ENCODE measurements at places on chromosomes 1 and 21.

DNA sequence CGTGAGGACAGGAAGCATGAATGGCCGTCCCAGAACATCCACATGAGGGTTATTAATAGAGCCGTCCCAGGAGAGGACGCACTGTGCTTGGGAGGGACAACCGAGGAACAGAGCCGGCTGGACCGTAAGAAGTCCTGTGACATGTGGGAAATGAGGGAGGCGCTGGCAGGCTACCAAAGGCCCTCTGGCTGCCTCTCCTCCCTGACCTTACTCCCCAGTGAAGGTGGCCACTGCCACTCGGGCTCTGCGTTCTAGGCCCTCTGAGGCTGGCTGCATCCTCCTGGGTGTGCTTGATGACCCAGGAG lies 15.5 kb upstream of the NPPB start:
- DNase-seq: no peak

- peak; percentile 39 for DNase-seq
These were observed 16.9 kb downstream of the MTARC1 start for GRCh38 chr1:220803401-220804201.

DNA sequence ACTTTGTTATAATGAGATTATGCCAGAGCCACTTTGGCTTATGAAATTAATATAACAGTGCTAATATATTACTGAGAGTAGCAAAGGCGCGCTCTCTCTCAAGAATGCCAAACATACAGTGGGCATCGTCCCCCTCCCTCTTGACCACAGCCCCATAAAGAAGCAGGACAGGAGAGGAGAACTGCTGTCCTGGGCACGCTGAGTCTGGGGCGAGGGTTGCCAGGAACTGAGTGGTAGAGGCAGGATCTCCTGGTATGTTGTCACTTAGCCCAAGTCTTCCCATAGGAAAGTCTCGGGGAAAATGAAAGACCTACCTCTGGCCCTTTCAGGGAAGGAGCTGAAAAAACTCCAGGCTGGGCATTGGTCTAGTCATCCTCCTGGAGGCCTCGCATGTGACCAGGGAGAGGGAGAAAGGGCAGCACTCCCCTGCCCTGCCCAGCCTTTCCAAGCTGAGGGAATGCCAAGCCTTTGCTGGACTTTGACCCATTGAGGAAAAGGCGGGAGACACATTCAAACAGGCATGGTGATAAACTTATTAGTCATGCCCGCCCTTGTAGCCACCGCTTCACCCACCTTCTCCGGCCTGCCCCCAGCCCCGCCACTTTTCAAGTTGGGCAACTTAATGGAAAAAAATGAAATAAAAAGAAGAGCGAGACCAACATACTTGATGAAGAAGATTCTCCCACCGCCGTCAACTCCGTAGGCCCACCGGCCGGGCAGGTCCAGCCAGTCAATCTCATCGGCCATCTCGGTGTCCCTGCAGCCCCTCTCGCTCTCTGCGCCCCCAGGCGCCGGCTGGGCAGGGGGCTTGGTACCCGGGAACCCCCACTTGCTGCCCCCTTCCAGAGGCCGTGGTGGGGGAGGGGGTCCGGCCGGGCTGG lies 17.4 kb upstream of the PLEKHA6 start:
- no peak for DNase-seq

- DNase-seq: no peak
These were observed 7.1 kb upstream of the TNR start for GRCh38 chr1:175750366-175751071.

DNA sequence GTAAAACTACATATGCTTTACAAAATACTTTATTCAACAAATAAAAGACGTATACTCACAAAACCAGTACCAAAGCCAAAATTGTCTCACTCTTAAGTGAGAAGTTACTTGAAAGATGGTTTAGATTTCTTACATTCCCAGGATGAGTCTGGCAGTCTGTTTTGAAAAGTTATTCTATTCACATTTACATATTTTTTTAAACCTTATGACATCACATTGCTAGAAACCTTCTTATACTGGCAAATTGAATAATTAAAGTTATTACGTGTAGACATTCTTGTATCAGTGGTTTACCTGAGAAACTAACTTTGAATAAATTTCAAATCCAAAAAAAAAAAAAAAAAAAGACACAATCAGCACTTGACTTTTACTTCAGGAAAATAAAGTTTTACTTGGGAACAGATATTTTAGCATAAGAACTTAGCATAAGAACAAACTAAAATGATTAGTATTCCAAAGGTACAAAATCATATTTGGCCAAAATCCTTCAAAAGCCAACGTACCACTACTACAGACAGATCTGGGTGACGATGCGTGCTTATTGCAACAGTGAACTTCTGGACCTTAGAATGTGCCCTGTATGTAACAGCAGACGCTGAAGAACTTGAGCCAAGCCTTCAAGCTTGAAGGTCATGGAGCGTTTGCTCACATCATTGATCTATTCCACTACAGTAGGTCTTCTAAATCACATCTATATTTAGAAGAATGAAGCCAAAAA lies 2.5 kb downstream of the CDC42BPA start:
- DNase-seq: no peak

DNA sequence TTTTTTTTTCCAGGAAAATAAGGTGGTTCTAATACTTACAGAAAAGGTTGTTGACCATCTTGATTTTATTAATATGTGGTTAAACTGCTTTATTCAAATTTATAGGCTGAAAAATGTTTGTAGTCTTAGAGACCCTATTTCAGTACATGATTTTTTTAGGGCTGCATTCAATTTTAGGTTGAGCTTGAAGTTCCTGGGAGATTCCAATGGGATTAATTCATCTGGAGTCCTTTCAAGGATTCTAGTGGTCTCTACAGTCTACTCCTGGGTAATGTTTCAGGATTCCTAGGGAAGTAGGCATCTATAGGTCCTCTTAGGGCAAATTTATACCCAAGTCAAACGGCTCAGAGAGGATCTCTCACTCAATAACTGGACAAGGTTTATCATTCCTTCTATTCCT lies 126.7 kb downstream of the HMCN1 start:
- DNase-seq: no peak

- DNase-seq: no peak
These were observed 42.7 kb downstream of the HUNK start for GRCh38 chr21:31915566-31915965.

DNA sequence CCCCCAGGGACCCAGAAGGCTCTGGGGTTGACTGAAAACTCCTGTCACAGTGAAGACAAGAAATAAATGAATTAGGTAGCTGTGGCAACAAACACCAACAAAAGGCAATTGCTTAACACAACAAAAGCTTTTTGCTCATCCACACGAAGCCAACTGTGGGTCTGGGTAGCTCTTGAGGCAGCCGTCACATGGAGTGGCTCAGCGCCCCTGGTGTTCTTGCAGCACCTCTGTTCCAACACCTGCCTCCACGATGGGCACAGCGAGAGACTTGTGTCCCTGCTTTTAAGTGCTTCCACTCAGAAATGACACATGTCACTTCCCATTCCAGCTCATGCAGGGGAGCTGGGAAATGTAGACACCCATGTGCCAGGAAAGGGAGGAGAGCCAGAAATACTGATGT lies 364.5 kb upstream of the DUSP10 start:
- DNase-seq: no peak

- no peak for DNase-seq
These were observed 100.7 kb downstream of the MTR start for GRCh38 chr1:236895665-236896387.

GRCh38 chr1:222109836-222110235 lies 367.9 kb upstream of the DUSP10 start:
- DNase-seq: no peak

DNA sequence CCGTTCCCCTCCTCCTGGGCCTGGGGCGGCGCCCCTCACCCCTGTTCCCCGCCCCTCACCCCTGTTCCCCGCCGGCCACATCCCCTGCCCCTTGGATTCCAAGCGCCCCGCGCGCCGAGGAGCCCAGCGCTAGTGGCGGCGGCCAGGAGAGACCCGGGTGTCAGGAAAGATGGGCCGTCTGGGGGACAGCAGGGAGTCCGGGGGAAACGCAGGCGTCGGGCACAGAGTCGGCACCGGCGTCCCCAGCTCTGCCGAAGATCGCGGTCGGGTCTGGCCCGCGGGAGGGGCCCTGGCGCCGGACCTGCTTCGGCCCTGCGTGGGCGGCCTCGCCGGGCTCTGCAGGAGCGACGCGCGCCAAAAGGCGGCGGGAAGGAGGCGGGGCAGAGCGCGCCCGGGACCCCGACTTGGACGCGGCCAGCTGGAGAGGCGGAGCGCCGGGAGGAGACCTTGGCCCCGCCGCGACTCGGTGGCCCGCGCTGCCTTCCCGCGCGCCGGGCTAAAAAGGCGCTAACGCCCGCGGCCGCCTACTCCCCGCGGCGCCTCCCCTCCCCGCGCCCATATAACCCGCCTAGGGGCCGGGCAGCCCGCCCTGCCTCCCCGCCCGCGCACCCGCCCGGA lies at the start of gene TP73:
Gene TP73, plus strand, starts transcription at position 587 of the 618 bp plus-strand sequence. CDS start 29,850 bp downstream, outside the sequence.
- no peak for DNase-seq

DNA sequence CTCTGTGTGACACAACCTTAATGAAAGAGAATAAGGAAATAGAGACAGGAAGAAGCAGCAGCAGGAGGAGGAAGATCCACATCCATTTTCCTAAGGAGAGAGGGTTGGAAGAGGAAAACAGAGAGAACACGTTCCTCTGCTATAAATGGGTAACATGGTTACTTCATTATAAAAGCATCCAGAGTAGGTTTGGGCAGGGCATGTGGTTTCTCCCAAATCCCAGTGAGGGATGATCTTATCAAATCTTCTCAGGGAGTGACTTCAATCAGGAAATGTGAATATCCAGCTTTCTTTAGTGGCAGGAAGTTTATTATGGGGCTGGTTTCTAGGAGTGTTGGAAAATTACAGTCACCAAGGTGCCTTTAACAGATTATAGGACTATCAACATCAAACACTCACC lies 11.1 kb downstream of the CYP2J2 start:
- no peak for DNase-seq

DNA sequence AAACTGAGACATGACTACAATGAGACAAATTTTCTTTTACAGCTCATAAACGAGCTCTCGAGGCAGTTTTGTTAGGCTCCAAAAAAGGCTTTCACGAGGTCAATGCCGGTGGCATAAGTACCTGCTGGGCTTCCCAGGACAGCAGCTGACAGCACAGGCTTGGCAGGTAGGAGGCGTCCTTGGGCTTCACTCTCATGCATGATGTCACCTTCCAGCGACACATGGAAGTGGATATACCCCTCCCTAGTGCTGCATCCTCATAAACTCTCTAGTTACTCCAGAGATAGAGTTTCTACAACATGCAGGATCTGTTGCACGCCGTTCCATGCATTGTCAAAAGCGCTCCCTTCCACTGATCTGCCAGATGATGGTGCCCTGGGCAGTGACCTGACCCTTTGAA lies 112.5 kb upstream of the PAXBP1 start:
- DNase-seq: no peak

DNA sequence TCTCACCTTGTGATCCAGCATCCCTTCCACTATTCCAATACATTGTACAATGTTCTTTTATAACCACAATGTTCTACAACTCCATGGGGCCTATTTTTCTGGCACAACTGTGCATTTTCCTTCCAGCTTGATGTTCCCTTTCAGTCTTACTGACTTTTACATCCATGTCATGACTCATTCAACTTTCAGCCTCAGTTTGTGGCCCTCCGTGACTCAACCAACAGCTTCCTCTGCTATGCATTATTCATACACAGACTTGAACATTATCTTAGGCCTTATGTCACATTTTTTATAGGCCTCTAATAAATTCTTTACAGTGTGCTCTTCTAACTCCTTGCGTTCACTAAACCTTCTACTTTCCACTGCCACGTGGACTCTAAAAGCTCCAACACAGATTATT lies 119.4 kb upstream of the PRMT6 start:
- DNase-seq: peak; percentile 43

GRCh38 chr1:246689409-246690008 lies 34.7 kb upstream of the SCCPDH start:
- peak; percentile 97 for DNase-seq

- DNase-seq: no peak
These were observed 54.3 kb downstream of the KCNK1 start for GRCh38 chr1:233668146-233668724.

DNA sequence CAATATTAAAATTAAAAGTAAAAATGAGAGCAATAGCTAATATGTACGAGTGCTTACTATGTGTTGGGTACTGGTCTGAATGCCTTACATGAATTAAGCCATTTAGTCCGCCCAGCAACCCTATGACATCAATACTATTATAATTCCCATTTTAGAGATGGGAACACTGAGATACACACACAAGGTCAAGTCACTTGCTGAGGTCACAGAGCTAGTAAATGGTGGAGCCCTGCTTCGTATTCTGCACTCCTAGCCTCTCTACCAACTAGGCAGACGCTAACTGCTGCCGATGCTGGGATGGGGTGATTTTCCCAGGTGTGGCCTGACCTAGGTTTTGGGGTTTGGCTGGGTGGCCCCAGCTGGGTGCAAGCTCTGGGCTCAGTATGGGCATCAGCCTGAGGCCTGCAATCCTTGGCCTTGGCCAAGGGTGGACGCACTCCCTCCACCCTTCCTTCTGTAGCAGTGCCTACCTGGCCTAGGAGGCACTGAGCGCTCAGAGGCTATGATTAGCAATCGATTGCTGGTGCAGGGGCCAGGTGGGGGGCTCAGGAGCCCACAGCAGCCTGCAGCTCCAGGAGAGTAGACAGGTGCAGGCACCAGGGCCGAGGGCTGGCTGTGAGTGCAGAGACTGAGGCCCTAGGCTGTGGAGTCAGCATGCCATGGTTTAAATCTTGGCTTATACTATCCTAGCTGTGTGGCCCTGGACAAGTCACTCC lies 2.7 kb downstream of the FAM131C start:
- DNase-seq: no peak

GRCh38 chr1:82510431-82510830 lies 709.7 kb downstream of the ADGRL2 start:
- no peak for DNase-seq

DNA sequence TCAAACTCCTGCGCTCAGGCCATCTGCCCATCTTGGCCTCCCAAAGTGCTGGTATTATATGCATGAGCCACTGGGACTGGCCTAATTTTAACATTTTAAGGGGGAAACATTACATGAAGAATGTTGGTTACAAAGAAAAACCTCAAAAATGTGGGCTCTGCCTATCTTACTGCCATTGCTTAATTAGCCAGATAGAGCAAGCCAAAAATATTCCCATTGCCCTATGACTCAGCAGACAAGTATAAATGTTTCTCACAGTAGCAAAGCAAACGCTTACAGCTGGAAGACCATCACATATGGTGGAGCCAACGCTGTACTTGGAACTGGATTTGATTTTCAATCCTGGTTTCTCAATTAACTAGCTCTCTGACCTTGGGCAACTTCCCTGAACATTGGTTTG lies 502.0 kb downstream of the SMYD3 start:
- no peak for DNase-seq

DNA sequence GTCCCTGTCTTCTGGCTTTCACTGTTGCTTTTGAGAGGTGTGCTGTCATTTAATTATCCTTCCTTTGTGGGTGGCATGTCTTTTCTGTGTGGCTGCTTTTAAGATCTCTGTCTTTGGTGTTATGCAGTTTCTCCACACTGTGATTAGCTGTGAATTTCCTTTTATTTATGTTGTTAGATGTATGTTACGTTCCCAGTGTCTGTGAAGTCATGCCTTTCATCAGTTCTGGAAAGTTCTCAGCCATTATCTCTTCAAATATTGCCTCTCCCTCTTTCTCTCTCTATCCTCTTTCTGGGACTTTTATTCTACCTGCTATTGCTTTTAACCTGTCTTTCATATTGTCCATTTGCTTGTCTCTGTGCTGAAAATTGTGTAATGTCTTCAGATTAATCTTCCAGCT lies 21.0 kb upstream of the CSF3R start:
- no peak for DNase-seq

- DNase-seq: no peak
These were observed 1.9 kb upstream of the SAMSN1 start for GRCh38 chr21:14547834-14548513.
